ENCODE measurements at places on chromosomes 5 and 9.

GRCh38 chr9:91179237-91180138 is 182.2 kb downstream of the AUH start:
- DNase-seq: no peak

DNA sequence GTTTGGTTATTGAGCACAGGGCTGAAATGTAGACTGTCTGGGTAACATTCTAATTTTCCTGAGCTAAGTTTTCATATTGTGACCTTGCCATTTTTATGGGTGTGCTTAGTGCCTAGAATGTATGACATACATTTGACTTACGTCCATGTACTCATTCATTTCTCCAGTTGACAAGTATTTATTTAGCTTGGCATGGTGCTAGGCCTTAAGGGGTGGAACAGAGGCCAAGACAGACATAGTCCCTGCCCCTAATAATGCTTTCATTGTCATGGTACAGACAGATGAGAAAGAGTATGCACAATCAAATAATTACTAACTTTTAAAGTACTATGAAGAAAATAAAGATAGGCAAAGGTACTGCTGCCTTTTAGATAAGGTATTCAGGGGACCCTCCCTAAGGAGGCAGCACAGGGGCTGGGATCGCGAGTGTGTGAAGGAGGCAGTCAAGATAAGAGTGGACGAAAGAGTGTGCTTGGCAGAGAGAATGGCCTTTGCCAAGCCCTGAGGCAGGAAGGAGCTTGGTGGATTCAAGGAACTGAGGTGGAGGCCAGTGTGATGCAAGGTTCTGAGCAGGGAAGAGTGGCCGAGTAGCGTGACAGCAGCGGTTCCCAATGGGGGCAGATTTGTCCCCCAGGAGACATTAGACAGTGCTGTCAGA is 128.0 kb downstream of the PIP5K1B start:
- DNase-seq: no peak

DNA sequence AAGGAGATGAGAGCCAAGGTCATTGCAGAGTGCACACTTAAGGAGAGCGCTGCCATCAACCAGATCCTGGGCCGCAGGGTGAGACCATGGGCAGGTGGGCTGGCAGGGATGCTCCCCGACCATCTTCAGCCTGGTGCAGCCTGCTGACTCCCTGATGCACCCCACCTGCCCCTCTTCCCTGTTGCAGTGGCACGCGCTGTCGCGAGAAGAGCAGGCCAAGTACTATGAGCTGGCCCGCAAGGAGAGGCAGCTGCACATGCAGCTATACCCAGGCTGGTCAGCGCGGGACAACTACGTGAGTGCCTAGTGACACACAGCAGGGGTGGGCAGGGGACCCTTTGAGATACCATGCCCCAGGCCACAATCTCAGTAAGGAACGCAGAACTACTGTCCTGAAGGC is 28.3 kb downstream of the TCF7 start:
- no peak for DNase-seq

GRCh38 chr5:10761933-10762775 is 1.1 kb upstream of the DAP start:
- no peak for DNase-seq

GRCh38 chr9:97484134-97484533 is 17.3 kb upstream of the TMOD1 start:
- DNase-seq: no peak

- DNase-seq: no peak
These were observed 965 bp downstream of the GLIPR2 start for GRCh38 chr9:36137392-36138004.

- DNase-seq: no peak
These were observed 72.4 kb downstream of the CDH12 start for GRCh38 chr5:22780756-22781155.

- DNase-seq: no peak
These were observed 25.2 kb upstream of the OLFM1 start for GRCh38 chr9:135062254-135062653.

GRCh38 chr5:34666392-34667080 is 10.4 kb downstream of the RAI14 start:
- DNase-seq: no peak

- DNase-seq: no peak
These were observed 40.7 kb downstream of the FNBP1 start for GRCh38 chr9:130002320-130002719.

DNA sequence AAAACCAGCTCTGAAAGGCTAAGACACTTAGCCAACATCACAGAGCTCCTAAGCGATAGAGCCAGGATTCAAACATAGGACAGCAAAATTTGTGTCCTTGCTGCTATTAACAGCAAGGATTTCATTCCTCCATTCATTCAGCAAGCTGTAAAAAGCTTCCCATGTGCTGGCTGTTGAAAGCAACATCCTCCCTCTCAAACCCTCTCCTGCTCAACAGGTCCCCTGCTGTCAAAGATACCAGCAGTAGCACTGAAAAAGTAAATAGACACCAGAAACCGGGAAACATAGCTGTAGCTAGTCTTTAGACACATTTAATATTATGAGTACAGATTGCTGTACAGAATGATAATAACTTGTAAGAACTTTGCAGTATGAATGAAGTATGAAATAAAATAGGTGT is 52.6 kb upstream of the ADAMTSL1 start:
- DNase-seq: no peak

DNA sequence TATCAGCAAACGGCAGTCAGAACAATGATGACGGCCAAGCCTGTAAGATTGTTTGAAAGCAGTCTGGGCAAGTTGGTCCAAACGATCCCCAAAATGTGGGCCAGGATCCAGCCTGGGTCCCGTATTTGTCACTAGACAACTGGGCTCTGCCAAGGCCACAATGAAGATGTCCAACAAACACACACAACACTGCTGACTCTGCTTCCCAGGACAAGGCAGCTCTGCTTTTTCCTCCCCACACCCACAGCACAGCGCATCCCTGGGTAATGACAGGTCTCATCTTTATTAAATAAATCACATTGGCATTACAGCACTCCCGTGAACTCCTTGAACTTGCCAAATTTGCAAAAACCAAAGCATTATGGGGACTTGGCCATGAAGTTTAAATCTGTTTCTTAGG is 424.1 kb upstream of the ACTBL2 start:
- DNase-seq: no peak

DNA sequence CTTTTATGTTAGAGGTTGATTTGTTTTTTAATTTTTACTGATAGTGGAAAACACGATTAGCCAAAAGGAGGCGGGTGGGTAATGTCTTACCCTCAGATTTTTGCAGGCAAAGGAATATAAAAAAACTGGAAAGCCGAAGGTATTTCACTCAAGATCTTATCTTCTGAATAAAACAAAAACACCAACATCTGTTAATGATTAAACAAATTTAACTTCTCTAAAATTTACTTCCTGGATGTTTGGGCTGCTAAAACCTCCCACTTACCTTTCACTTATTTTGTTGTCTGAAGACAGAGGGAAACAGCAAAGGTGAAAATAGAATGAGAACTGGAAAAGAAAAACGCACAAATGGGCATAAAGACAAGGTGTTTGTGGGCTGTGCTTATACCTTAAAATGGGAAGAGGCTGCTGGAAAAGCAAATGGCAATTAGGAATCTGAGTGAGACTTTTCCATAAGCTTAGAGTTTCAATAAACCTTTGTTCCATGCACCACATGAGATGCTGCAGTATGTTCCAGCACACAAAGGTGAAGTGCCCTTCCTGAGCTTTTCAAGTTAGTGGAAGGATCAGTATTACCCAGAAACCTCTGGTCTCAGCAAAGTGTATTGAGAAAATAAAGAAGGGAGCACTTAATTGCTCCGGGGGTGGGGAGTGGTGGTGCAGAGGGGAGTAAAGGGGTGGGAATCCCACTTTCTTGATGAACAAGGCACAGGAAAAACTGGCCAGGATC is 298.3 kb downstream of the BNC2 start:
- DNase-seq: no peak

- no peak for DNase-seq
These were observed 99.0 kb downstream of the OLFM1 start for GRCh38 chr9:135186248-135187164.

DNA sequence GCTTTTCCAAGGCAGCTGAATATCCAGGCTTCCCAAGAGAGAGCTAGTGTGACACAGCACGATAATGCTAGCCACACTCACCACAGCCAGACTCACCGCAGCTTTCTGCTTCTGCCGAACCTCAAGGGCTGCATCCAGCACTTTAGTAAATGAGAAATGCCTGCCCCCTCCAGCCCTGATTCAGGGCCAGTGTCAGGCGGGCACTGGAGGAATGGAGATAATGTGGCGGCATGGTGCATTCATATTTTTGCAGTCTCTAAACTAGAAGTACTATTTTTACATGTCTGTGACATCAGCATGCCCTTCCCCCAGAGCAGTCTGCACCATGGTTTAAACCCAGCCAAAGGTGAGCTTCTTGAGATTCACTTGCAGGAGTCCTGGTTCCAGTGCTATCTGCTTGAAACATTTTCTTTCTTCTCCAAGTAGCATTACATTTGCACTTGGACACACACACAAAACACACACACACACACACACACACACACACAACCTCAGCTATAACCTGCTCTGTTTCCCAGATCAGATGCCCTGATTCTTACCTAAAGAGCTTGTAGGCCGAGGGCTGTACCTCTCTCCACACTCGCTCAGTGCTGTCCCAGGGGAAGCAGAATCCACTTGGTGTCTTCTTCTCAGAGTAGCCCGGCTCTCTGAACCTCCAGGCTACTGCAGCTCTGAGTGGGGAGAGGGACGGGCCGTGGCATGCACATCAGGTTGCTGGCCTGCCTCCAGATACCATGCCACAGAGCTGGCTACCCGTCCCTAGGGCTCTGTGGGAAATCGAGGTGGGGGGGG is at the start of gene FGF1:
Gene FGF1 (minus strand): TSS at position 673 of the 792 bp plus-strand sequence. CDS start 71,963 bp downstream, outside the sequence.
- DNase-seq: no peak

Measured in CD4-positive, alpha-beta T cell treated with Interleukin-17A for 1 hour (primary cell).